Airway epithelial cell (primary cell): ENCODE measurements at places on chromosomes 5 and 9. TPM values are rescaled to one million over a fixed set of nuclear protein-coding genes. Genes with fewer than 3 reads are reported as not detected.

NR4A3 gene
- 0.21 TPM in 1 of 2 replicates, not detected in the other for total RNA-seq

NR2F1-AS1 gene
- 0.56 TPM in 1 of 2 replicates, not detected in the other for total RNA-seq

C5orf34 gene
- total RNA-seq = 2.2 and 3.2 TPM in 2 replicates

ANGPTL2 gene
- 0.49 TPM in 1 of 2 replicates, not detected in the other for total RNA-seq

SPAAR gene
- 0.21 TPM in 1 of 2 replicates, not detected in the other for total RNA-seq

OR1Q1 gene
- not detected in 2 replicates for total RNA-seq

SMIM33 gene
- total RNA-seq = not detected in 2 replicates

TRIP13 gene
- total RNA-seq = 34.3 and 45.1 TPM in 2 replicates

BAAT gene
- total RNA-seq = 0.05 and 0.07 TPM in 2 replicates

PCDHGA3 gene
- 0.14 and 0.21 TPM in 2 replicates for total RNA-seq

RUFY1 gene
- total RNA-seq = 25.5 and 26.7 TPM in 2 replicates

OLFML2A gene
- 37.5 and 44.0 TPM in 2 replicates for total RNA-seq

BRINP1 gene
- total RNA-seq = not detected in 2 replicates

FYB1 gene
- total RNA-seq = 0.99 and 3.6 TPM in 2 replicates

GRIA1 gene
- not detected in 2 replicates for total RNA-seq

GALT gene
- 15.4 and 21.8 TPM in 2 replicates for total RNA-seq

SPDL1 gene
- 22.6 and 75.3 TPM in 2 replicates for total RNA-seq

ORM1 gene
- not detected in 2 replicates for total RNA-seq

CCDC171 gene
- 0.49 and 1.2 TPM in 2 replicates for total RNA-seq

SPINK7 gene
- total RNA-seq = 4.2 and 14.1 TPM in 2 replicates

NDOR1 gene
- total RNA-seq = 9.2 and 12.6 TPM in 2 replicates

PCDHA13 gene
- total RNA-seq = not detected in 2 replicates

CARD19 gene
- total RNA-seq = 75.9 and 77.7 TPM in 2 replicates

CDKN2B gene
- total RNA-seq = 46.7 and 64.8 TPM in 2 replicates

LSM11 gene
- 2.9 and 3.1 TPM in 2 replicates for total RNA-seq

IL3 gene
- total RNA-seq = not detected in 2 replicates

IFNB1 gene
- total RNA-seq = not detected in 2 replicates

GFI1B gene
- total RNA-seq = not detected in 2 replicates

PCDHB4 gene
- not detected in 2 replicates for total RNA-seq

HSPB3 gene
- total RNA-seq = not detected in 2 replicates

CYFIP2 gene
- 10.8 and 11.7 TPM in 2 replicates for total RNA-seq

MSX2 gene
- total RNA-seq = 0.21 TPM in 1 of 2 replicates, not detected in the other

REXO4 gene
- 26.4 and 29.1 TPM in 2 replicates for total RNA-seq

SLC46A2 gene
- not detected in 2 replicates for total RNA-seq

FCN2 gene
- not detected in 2 replicates for total RNA-seq

GALNT10 gene
- 17.0 and 28.3 TPM in 2 replicates for total RNA-seq

HMGCR gene
- total RNA-seq = 93.7 and 117 TPM in 2 replicates

PTPN3 gene
- 13.4 and 15.9 TPM in 2 replicates for total RNA-seq

MLANA gene
- not detected in 2 replicates for total RNA-seq

PCDHGB3 gene
- total RNA-seq = 0.35 and 0.46 TPM in 2 replicates

NUTM2F gene
- not detected in 2 replicates for total RNA-seq

PCDHGA12 gene
- total RNA-seq = 4.7 and 5.6 TPM in 2 replicates
